ENCODE measurements at places on chromosomes 2 and 18.

GRCh38 chr2:176098366-176099158 is 1.0 kb upstream of the HOXD12 start:
- no peak for DNase-seq

DNA sequence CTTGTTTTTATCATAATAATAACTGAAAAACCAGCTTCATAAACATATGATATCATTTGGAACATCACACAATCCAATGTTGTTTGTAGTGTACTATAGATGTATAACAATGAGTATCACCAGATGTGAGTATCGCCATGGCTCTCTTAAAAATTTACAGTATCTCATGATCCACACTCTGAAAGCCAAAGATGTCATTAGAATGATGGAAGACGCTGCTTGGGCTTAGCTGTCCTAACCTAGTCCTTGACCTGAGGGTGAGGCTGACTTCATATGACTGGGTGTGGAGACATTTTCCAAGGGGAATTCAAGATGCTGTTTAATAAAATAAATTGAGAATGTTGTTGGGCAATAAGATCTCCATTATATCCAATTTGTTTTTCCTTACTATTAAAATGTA is 242.6 kb downstream of the RIT2 start:
- no peak for DNase-seq

DNA sequence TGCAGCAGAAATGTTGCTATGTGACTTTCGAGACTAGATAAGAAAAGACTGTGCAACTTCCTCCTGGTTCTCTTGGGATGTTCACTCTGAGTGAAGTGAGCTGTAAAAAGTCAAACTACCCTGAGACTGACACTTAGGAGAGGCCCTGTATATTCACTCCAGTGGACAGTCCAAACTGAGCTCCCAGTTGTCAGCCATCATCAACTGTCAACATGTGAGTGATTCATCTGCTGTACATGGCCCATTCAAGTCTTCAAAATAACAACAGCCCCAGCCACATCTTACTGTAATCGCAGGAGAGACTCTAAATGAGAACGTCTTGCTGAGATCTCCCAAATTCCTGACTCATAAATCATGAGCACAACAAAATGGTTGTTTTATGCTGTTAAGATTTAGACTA is 8.5 kb upstream of the UNC80 start:
- DNase-seq: no peak

GRCh38 chr2:674321-674985 is 2.8 kb downstream of the TMEM18 start:
- no peak for DNase-seq

DNA sequence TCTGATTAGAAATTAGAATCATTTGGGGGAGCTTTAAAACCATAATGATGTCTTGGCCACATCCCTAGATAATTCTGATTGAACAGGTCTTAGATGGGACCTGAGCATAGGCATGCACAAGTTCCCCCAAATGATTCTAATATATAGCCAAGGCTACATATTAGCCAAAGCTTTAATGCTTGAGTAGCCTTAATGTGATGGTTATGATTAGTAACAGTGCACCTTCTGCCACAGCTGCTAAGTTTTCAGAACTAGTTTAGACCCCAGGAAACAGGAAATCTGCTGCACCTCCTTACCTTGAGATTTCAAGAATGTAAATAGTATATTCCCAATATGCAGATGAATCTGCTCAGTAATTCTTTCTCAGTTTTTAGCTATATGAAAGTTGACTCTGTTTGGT is 119.8 kb downstream of the PTPN4 start:
- DNase-seq: no peak

GRCh38 chr18:36366994-36367839 is 69.7 kb downstream of the FHOD3 start:
- no peak for DNase-seq

- DNase-seq: no peak
Observed at GRCh38 chr2:42904576-42904876, 112.1 kb upstream of the HAAO start.

DNA sequence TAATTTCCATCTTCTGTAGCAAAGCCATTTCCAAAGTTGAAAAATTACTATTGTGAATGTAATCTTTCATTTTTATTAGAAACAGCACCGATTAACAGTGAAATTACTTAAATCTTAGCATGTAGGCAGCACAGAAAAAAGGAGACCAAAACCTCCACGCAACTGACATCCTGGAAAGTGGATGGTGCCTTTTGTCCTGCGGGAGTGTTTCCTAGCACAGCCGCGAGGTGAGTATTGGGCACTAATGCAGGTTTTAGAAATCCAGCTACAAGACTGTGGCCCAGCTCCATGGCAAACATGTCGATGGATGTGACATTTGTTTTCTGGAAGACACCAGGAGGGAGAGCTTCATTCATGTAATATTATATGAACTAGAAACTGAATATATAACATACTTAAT is 86.9 kb downstream of the MBP start:
- no peak for DNase-seq

DNA sequence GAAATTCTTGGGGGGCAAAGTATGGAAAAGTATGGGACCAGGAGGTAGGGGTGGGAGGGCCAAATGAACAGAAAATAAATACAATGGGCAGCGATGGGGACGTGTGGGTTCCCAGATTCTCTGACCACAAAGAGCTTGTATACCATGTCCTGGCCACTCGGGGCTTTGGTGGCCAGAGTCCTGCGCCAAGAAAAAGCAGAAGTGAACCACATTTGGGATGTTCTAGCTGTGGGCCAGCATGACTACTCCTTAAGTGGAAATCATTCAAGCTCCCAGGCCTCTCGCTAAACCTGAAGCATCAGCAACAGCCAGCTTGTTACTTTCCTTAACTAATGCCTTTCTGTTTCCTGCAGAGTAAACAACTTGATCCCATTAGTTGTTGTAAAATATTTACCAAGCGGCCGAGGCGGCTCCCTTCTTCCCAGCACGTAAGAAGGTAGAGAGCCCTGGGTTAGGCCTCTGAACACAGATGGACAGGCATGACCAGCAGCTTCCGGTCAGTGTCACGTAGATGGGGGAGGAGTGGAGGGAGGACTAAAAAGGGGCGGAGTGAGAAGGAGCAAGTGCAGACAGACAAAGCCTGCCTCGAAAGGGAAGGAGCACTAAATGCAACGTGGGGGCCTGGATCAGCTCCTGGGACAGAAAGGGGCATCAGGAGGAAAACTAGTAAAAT is 88.2 kb downstream of the GALNT14 start:
- DNase-seq: no peak

- DNase-seq: no peak
Observed at GRCh38 chr2:9156483-9156882, 50.1 kb upstream of the ASAP2 start.

GRCh38 chr2:24409171-24409570 is 48.8 kb upstream of the ITSN2 start:
- DNase-seq: no peak

GRCh38 chr18:47931718-47932103 is 1.3 kb upstream of the SMAD2 start:
- DNase-seq: no peak

GRCh38 chr18:76565238-76566173 is 70.5 kb upstream of the ZNF516 start:
- no peak for DNase-seq

GRCh38 chr2:28676152-28676835 is 75.3 kb upstream of the PPP1CB start:
- DNase-seq: no peak

GRCh38 chr2:189312211-189312610 is 129.1 kb upstream of the WDR75 start:
- DNase-seq: no peak

DNA sequence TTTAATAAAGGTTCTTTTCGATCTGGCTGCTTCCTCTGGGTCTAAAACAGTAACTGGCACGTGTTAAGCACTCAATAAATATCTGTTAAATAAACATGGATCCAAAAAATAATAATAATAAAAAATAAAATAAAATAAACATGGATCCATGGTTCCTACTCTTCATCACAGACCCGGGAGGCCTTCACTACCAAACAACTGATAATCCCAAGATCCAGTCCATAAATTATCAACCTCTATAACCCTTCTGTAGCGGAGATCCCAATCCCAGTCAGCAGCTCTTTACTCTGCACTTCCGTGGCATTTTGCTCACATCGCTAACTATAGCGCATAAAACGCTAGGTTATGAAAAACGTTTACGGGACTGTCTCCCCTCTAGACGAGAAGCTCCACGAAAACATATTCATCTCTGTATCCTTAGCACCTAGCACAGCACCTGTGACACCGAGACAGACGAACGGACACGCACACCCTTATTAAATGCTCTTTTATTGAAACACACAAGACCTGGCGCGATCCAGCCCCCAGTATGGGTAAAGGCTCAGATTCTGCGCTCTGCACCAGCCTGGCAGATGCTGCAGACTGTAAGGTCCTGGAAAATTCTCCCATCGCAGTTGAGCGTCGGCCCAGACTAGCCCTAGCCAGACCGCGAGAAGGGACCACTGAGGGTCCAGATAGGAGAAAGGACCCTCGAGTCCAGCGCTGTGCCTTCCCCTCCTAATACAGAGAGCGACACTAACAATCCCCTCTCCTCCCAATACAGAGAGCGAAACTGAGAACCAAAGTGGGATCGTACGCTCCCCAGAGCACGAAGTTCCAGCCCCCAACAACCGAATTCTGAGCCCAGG is 770 bp downstream of the NBAS start:
- peak; percentile 24 for DNase-seq

DNA sequence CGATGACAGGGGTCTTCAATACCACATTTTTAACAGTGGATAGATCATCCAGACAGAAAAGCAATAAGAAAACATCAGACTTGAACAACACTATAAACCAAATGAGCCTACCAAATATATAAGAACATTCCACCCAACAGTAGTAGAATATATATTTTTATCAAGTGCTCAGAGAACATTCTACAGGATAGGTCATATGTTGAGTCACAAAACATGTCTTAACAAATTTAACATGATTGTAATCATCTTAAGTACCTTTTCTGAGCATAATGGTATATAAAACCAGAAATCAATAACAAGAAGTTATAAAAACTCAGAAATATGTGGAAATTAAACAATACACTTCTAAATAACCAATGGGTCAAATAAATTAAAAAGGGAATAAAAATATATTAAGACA is 194.0 kb upstream of the CYP26B1 start:
- no peak for DNase-seq

DNA sequence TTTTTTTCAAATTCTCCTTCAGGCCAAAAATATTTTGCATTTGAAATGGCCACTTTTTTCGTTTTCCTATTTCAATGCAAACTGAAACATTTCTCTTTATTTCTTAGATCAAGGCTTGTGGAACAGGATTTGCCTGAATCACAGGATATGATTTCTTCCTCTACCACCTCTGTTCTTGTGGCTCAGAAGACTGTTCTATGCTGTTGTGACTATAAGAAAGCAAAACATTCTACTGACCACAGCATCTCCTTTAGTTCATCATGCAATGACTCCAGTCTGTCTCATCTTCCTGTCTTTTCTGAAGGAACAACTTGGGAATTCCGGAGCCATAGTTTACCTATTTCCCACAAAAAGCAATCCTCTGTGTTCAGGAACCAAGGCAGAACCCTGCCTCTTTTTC is 16.2 kb upstream of the ZNF512 start:
- DNase-seq: no peak

- DNase-seq: no peak
Observed at GRCh38 chr2:27000995-27001394, 30.6 kb downstream of the MAPRE3 start.

- no peak for DNase-seq
Observed at GRCh38 chr2:112728029-112728362, 7.2 kb downstream of the NT5DC4 start.

DNA sequence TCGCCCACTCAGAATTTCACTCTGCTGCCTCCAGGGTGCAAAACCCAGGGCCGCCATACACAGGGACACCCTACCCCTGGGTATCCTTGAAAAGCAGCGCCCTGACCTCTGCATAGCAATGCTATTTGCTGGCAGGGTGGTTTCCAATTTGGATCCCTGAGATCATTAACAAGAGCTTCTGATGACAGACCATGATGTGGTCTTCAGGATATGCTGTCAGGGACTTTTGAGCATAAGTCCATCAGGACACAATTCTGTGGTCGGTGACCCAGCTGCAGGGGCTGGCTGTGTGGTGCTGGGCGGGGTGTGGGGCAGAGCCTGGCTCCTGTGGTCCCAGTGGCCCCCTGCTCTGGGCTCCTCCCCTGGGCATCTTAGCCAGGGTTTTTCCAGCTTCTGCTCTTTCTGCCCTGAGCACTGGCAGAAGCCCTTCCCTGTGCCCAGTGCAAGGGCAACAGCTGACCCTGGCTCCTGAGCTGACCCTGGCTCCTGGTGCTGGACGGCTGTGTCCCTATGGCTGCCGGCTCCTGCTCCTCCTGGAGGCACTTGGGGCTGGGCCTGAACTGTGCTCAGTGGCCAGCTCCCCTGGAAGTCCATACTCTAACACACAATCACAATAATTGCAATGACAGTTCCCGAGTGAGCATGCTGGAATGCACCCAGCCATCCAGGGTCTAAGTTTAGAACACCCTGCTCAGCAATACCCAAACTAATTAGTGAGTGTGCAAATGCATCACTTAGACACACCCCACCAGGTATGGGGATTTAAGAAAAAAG is 271.5 kb downstream of the HDAC4 start:
- no peak for DNase-seq

GRCh38 chr2:170147576-170147975 is 30.4 kb upstream of the MYO3B start:
- DNase-seq: no peak

GRCh38 chr2:183229386-183229785 is 105.1 kb downstream of the NUP35 start:
- DNase-seq: no peak

DNA sequence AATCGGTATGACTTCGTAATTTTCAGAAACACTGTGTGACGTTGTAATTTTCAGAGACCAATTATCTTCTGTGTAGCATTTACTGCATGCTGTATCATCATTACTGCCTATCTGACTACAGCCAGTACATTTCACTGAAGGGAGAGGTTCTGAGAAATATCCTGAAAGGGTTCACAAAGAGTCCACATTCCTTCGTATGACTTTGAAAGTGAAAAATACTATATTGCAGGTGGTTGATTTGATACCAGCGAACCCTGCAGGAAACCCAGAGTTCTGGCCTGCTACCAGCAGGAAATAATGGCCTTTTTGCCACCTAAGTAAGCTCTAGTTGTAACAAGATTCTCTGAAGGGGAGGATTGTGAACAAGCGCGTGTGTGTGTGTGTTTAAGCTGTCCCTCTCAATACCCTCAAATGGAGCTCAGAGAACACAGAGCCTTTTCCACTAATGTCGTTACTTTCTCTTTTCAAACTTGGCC is 155.5 kb downstream of the ARHGAP28 start:
- DNase-seq: no peak

GRCh38 chr18:10401930-10402329 is 52.5 kb upstream of the APCDD1 start:
- no peak for DNase-seq

GRCh38 chr2:217995731-217996231 is 7.0 kb downstream of the TNS1 start:
- DNase-seq: no peak

DNA sequence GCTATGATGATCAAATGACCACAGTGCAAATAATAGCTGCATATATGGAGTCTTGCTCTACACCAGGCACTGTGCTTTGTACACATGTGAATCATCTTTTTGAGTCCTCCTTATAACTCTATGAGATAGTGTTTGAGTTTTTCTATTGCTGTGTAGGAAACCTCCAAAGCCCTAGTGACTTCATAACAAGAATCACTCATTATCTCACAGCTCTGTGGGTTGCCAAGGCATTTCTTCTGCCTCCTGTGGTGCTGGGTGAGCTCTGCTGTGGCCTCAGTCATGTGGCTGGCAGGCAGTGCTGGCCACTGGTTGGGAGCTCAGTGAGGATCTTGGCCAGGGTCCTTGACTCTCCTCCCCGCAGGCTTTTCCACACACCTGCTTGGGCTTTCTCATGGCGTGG is 153.4 kb downstream of the CAPN13 start:
- DNase-seq: no peak

Measured in GM13976 (cell line).